NCI-H524 treated with DMSO at 0.1 percent for 48 hours (cell line): ENCODE measurements at places on chromosomes 1 and 21.

DNA sequence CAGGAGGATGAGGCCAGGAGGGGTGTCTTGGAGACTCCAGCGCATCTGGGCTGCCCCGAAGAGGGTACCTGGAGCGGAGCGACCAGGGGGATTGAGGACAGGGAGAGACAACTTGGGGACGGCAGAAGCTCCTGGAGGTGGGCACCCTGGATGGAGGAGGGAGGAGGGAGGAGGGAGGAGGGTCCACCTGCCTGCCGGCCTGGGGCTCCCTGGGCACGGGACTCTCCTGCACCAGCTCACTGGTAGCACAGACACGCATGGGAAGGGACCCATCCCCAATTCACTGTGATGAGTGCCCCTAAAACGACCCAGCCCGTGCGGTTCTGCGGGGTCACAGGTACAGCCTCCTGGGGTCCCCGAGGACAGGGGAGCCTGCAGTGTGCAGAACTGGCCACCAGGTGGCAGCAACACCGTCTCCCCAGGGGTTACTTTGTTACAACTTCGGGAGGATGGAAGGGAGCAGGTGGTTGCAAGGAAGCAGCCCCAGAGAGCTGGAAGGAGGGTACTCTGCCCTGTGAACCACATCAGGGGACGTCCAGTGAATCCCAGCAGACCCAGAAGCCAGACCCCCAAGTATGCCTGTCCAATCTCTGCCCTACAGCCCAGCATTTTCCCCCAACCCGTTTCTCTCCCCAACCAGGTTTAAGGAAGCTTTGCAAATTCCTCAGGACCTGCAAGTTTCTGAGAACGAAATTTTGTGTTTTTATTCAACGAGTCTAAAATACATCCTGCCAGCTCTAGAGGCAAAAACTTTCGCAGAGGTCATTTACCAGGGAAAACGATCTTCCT, 482.4 kb downstream of the NPHP4 start:
- no peak for DNase-seq

DNA sequence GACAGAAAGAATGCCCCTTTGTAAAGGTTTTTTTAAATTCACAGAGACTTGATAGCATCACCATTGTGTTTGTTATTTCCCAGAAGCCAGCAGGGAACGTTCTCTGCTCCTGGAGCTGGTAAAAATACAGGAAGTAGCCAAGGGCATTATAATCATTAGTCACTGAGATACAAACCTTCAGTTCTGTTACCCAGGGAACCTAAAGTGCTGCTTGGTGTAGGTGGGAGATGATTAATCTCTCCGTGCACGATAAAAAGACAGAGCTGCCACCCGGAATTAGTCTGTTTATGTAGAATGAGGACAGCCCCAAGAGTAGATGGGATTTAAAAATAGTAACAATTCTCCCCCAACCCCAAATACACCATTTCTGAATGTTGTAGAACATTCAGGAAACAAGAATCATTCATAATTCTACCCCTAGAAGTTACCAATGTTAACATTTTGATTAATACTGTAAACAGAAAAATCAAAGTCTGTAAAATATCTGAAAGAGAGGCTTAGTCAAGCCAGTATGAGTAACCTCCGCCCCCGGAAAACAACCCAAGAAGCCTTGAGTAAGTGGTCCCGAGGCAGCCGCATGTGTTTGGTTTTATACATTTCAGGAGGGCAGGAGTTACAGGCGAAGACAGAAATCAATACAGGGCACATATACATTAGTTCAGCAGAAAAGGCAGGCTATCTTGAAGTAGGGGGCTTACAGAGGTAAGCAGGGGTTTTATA, 45.3 kb upstream of the CTBS start:
- DNase-seq: no peak

- DNase-seq: no peak
Observed at GRCh38 chr1:12600880-12601633, 17.0 kb downstream of the DHRS3 start.

DNA sequence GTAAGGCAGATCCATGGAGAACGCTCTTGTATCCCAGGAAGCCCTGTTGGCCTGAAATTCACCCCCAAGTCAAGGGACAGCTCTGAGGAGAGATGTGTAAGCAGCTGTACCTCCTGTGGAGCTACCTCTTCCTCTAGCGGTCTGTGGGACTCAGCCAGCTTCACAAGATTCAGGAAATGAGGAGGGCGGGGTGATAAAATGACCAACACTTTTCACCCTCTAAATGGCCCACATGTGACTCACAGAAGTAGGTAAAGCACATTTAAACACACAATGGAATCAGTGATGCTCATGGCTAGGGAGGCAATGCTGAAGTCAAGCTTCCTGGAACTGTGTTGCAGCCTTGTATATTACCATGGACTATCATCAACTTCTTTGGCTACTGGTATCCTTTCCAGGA, at the start of gene SH2D1B:
TSS of gene SH2D1B (minus strand) at position 135 of the 400 bp plus-strand sequence. CDS start at position 15, 120 bp downstream.
- DNase-seq: no peak

GRCh38 chr1:234602334-234603220, 7.4 kb downstream of the IRF2BP2 start:
- peak; percentile 33 for DNase-seq

DNA sequence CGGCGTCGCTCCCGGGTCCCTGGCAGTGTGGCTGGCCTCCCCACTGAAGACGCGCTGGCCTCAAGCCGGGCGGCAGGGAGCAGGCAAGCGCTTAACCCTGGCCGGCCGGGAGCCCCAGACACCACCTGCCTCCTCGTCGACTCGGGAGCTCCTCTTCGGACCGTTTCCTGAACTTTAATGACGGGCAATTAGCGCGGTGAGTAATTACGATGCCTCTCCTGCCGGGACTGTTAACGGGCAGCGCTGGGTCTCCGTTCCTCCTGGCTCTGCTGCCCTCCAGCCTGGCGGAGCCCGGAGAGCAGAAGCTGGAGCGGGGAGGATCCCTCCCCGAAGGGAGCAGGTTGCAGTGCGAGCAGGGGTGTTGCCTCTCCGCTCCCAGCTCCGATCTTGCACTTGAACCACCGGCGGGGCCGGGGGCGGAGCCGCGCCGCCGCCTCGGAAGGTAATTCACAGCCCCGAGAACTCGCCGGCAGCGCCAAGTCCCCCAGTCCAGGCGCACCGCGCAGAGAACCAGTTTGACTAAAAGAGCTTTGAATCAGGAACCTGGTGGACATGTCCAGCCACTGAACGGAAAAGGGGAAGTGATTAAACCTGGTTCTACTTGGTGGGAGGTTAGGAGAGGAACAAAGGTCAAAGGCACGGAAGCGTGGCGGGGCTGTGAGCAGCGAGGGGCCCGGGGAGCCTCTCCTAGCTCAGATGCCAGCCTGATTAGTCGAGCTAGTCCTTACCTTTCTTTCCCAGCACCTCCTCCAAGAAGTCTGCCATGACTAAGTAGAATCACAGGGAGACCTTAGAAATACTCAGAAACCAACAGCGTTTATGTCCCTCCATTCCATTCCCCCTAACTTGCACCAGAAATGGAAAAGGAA, 18.3 kb upstream of the PLEKHA6 start:
- DNase-seq: no peak

DNA sequence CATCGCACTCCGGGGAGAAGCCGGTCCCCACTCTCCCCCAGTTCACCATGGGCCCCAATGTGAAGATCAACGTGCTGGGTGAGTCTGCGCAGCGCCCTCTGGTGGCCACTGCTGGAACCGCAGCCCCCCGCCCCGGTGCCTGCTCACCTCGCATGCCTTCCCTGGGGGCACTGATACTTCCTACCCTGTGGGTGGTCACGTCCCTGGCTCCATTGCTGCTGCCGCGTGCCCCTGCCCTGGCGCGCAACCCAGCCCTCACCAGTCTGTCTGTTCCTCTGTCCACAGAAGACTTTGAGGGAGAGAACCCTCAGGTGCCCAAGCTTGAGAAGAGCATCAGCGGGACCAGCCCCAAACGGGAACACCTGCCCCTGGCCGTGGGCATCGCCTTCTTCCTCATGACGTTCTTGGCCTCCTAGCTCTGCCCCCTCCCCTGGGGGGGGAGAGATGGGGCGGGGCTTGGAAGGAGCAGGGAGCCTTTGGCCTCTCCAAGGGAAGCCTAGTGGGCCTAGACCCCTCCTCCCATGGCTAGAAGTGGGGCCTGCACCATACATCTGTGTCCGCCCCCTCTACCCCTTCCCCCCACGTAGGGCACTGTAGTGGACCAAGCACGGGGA, 7.6 kb downstream of the EFNA3 start:
- no peak for DNase-seq

DNA sequence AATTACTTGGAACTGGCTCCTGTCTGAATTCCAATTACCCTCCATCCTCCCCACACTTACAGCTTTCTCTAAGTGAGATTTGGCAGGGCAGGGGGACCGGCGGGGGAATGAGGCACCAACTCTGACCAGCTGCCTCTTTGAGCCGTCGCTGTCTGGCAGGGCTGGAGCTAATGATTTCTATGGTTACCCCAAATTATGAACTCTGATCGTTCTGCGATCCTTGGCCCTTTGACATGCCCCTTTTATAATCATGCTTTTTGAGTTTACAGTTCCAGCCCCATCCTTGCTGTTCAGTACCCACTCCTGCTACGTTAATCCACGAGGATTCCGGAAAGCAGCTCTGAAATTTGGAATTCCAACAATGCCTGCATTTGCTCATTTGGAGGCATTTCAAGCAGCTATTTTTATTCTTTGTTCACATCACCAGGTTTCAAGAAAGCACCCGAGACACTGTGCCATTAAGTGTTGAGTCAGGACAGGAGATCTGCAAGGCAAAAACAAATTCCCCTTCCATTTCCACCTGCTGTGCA, 54.6 kb upstream of the LBR start:
- DNase-seq: no peak

GRCh38 chr1:176157995-176158394, 49.1 kb downstream of the COP1 start:
- no peak for DNase-seq

DNA sequence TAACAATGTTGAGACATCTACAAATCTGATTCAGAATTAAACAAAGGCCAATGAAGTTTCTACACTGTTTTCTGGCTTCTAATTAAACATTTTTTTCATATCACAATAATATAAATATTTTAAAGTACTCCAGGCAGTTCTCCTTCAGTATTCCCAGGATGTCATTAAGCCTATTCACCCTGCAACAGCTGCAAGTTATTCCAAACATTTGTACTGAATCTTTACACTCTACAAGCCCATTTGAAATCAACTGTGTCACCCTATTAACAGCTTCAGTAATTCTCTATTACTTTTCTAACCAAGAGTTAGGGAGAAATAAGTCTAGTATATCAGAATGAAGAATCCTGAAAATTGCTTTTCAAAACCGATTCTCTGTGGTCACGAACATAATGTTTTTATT, 124.6 kb downstream of the OLFML2B start:
- no peak for DNase-seq

DNA sequence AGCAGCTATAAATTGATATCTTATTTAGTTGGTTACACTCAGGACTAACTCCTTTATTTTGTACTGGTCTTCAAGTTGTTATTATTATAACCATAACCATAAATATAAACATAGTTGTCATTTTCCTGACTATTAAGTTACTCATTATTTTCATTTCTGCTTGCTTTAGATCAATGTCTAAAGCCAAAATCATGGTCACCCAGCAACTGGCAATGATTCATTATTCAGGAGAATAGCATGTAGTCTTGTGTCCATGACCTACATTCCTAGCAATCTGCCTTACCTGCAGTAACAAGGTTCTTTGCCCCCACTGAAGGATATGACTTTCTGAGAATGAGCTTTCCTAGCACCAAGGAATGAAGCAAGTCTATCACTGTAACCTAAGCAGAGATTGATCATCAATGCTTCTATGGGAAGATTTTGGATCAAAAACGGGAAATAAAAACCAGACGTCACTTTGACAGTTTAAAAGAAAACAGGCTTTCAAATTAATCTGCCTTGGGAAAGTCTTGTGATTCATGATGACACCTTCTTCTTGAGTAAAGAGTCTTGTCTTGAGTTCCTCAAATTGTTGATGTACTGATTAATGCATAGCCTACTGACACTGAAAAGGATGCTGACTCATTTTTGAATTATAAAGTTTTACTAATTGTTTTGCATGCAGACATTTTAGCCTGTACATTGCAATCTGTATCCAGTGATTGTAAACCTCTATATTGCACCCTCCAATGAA, 203.3 kb upstream of the IVNS1ABP start:
- DNase-seq: no peak

DNA sequence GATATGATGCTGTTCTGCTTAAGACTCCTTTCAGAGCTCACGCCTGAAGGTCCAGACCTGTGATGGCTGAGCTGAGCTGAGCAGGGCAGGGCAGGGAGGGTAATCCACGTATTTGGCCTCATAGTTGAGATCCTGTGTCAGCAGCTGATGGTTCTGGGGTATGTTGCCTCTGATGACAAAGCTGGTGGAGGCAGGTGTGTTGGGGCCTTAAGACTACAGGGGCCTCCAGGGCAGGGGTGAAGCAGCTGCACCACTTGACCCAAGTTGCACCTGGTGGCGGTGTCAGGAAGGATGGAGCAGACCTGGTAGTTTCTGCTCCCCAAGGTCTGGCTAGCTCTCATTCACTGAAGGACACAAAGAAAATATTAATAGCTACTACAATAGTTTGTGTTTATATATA, 57.0 kb downstream of the FCRL5 start:
- no peak for DNase-seq

- DNase-seq: no peak
Observed at GRCh38 chr1:201094832-201095231, 17.4 kb downstream of the CACNA1S start.

- no peak for DNase-seq
Observed at GRCh38 chr21:37452227-37452626, 85.7 kb downstream of the DYRK1A start.

GRCh38 chr1:50427086-50427817, 4.0 kb upstream of the DMRTA2 start:
- DNase-seq: no peak

DNA sequence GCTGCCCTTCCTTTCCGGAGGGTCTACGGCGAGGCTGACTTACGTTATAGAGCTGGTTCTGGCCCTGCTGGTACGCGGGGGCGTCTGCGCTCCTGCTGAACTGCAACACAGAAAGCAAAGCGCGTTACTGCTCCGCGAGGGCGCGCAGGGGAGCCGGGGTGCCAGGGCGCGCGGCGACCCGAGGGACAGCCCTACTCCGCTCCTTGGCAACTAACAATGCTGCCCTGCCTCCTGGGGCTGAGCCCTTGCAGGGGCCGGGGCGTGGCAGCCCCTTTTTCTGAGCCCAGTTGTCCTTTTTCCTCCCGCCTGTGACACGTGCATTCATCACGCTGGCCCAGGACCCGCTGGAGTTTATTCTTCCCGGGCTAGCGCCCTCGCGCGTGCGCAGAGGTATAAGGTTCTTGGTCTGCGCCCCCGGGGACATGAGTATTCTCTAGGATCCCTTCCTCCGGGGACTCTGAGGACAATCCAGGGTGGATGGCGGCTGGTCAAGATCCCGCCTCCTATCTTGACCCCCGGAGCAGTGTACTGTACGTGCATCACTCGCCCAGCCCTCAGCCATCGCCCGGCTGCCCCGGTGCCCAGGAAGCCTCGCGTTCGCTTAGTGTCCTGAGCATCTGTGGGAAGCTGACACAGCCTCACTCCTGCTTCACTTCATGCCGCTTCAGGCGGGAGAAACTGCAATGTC, 78.9 kb downstream of the CD247 start:
- no peak for DNase-seq
